Activated CD4-positive, alpha-beta T cell treated with anti-CD3 and anti-CD28 coated beads for 1 hour (primary cell): ENCODE measurements at places on chromosomes 3 and 15.

DNA sequence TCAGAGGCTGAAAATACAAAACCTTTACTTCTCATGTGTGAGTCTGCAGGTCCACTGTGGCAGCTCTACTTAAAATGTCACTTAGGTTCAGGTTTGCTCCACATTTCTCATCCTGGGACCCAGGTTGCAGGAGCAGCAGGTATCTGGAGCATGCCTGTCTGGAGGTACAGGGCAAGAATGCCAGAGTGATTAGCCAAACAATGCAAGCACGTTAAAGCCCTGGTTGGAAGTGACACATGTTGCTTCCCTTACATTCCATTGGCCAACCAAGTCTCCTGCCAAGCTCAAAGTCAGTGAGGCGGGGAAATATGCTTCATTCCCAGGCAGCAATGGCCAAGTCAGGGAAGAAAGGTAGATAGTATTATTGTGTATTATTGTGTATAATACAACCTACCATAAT is 76.8 kb upstream of the ARL6 start:
- DNase-seq, result no peak

GRCh38 chr15:56631765-56632164 is 101.5 kb downstream of the ZNF280D start:
- DNase-seq, result no peak

DNA sequence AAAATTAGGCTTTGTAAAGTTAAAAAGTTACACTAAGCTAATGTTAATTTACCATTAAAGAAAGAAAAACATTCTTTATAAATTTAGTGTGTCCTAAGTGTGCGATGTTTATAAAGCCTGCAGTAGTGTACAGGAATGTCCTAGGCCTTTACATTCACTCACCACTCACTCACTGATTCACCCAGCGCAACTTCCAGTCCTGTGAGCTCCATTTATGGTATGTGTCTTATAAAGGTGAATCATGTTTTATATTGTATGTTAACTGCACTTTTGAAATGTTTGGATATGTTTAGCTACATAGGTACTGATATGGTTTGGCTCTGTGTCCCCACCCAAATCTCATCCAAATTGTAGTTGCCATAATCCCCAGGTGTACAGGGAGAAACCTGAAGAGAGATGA is 549.7 kb upstream of the EPHA6 start:
- no peak for DNase-seq

GRCh38 chr3:167976516-167977361 is 119.0 kb downstream of the GOLIM4 start:
- DNase-seq, result no peak

DNA sequence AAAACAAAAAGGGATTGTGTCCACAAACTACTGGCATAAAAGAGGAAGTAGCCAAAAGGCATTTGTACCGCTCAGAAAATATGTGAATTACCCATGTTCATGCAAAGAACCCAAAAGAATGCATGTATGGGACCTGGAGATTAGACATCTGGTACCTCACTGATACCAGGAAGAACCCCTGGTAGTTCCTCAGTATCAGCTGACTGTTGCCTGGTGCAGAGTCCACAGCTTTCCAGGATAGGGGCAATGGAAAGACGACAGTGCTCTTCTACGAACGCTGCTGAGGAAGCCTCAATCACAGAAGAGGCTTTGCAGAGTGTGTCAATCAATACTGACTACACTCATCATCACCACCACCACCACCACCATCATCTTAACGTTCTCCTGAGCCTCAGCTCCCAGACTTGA is 63.3 kb downstream of the ATP8B4 start:
- DNase-seq, result no peak

- DNase-seq, result no peak
Observed at GRCh38 chr3:120424506-120424905, 26.3 kb downstream of the FSTL1 start.

DNA sequence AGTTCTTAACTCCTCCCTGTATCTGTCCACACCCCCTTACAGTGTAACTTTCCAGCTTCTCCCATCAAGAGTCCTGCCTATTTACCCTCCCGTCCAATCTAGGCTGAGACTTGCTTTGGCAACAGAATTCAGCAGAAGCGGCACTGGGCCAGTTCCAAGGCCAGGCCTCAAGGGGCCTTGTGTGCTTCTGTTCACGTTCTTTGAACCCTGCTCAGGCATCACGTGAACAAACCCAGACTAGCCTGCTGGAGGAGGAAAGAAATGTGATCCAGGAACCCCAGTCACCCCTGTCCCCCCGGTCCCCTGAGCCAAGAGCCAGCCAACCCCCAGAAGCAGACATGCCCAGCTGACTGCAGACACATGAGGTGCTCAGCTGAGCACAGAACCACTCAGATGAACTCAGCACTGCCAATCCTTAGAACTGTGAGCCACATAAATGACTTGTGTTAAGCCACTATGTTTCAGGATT is 76.1 kb upstream of the DCLK3 start:
- no peak for DNase-seq

GRCh38 chr15:29299331-29299730 is 29.7 kb upstream of the NSMCE3 start:
- DNase-seq, result no peak

GRCh38 chr15:68224108-68224507 is 5.4 kb downstream of the CLN6 start:
- DNase-seq, result no peak

GRCh38 chr3:36434687-36435426 is 54.6 kb downstream of the STAC start:
- no peak for DNase-seq

DNA sequence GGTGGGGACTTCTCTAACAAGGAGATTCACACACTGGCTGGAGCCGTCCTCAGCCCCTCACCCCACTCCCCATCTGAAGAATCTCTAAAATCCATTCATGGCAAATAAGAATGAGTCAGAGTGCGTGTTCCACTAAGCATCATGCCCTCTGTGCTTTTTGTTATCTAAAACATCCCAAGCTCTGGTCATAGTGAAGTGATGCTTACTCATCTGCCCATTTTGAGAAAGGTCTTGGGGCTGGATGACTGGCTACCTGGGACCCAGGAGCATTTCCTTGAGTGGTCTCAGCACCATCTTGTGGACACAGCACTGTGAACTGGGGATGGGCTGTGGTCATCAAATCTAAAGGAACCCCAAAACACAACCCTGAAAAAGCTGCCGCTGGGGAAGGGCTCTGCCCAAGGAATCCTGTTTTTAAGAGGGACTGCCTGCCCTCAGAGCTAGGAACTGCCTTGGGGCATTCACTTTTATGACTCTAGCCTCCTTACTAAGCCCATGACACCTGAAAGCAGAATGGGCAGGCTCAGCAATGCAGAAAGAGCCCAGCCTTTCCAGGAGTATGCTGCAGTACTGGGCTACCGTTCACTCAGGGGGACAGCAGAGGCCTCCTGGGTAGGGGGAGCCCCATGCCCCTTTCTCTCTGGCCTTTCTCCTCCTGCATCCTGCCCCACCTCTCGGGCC is 53.5 kb downstream of the ZBTB38 start:
- no peak for DNase-seq

GRCh38 chr3:195583831-195584542 is at the start of gene APOD:
TSS of gene APOD (minus strand) at chr3:195583940. CDS start at chr3:195579461, 4,479 bp downstream.
- no peak for DNase-seq

DNA sequence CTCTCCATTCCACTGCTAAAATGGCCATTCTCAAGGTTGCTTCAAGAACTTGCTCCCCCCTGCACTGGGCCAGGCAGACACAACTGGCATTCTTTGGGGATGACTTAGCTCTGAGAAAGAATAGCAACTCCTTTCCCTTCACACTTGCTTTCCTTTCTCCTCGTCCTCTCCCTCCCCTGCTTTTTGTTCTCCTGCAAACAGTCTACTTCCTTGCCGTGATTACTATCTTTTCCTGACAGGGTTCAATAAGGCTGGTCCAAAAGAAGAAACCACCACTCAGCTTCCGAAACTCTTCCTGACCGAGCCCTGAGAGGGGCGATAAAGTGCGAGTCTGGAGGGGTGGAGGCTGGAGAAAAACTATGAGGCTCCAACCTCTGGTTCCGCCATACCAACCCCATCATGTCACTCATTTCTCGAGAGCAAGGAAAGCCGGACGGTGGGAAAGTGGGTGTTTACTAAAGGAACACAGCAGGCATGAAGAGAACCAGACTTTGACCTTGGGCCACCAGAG is 5.0 kb downstream of the AMOTL2 start:
- no peak for DNase-seq
